HTR-8/SVneo (cell line): ENCODE measurements at places on chromosomes 4 and X.

GRCh38 chr4:574346-575161 lies 1.5 kb downstream of the TMEM271 start:
- DNase-seq, result no peak

DNA sequence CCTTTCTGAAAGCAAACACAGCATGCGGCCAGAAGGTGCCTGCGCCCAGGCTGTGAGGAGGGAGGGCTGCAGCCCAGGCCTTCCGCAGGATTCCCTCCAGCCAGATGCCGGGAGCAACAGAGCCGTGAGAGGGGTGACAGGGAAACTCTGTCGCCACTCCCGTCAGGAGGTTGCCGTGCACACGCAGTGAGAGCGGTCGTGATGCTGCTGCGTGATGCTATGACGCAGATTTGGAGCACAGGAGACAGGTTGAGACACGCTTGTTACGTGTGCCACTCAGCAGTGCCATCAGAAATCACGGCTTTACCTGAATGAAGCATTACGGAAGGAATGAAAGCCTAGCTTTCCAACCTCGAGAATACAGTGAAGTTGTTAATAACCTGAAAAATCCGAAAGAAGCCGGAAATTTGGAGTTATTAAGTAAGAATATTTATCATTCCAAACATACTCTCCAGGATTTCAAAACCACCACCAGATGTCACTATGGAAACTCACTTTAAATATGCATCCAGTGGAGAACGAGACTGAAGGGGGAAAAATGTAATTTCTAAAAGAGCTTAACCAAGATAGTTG lies 54.4 kb downstream of the FAT1 start:
- DNase-seq, result peak; percentile 34

GRCh38 chrX:50776248-50776647 lies 37.7 kb downstream of the SHROOM4 start:
- no peak for DNase-seq

GRCh38 chr4:4608214-4608537 lies 66.3 kb upstream of the STX18 start:
- DNase-seq, result no peak

DNA sequence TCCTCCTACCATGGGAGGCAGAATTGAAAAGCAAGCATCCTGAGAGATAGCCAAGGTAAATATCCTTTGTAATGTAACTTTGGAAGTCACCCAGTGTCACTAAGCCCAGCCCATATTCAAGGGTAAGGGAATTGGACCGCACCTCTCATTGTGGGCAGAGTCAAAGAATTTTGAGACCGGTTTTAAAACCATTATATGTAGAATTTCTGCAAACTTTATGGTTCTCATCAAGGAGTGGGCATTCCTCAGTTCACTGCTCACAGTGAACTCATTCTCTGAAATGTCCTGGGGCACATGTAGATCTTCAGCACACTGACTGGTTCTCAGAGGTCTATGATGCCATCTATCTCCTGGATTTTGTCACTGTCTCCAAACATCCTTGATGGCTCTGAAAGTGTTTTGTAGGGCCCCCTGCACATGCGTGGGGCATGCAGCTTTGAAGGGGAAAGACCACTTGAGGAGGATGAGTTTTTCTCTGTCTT lies 35.3 kb upstream of the CHRNA9 start:
- DNase-seq, result no peak

- DNase-seq, result no peak
Observed at GRCh38 chr4:174318829-174319764, 35.4 kb downstream of the CEP44 start.

GRCh38 chrX:103356130-103356798 lies at the start of gene TCEAL9:
TCEAL9 (plus strand) TSS chrX:103356506; CDS start chrX:103357685, 1,179 bp downstream.
- peak; percentile 30 for DNase-seq

DNA sequence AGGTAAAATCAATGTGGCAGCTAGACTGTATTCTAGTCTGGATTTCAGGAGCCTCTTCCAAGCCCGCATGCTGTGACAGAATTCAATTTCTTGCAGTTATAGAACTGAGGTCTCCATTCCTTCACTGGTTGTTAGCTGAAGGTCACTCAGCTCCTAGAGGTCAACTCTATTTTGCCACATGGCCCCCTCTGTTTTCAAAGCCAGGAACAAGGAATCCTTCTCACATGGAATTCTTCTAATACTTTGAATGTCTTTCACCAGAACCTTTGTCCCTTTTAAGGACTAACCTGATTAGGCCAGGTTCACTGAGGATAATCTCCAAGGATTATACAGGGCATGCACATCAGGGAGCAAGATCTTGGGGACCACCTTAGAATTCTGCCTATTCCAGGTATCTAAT lies 23.4 kb upstream of the MMRN1 start:
- no peak for DNase-seq

- DNase-seq, result no peak
Observed at GRCh38 chr4:53788621-53789020, 197.3 kb upstream of the LNX1 start.

GRCh38 chr4:117385526-117385925 lies 300.1 kb upstream of the TRAM1L1 start:
- no peak for DNase-seq

- DNase-seq, result no peak
Observed at GRCh38 chr4:89906316-89906715, 11.7 kb downstream of the MMRN1 start.

- DNase-seq, result no peak
Observed at GRCh38 chr4:7546152-7546808, 111.5 kb upstream of the PSAPL1 start.

DNA sequence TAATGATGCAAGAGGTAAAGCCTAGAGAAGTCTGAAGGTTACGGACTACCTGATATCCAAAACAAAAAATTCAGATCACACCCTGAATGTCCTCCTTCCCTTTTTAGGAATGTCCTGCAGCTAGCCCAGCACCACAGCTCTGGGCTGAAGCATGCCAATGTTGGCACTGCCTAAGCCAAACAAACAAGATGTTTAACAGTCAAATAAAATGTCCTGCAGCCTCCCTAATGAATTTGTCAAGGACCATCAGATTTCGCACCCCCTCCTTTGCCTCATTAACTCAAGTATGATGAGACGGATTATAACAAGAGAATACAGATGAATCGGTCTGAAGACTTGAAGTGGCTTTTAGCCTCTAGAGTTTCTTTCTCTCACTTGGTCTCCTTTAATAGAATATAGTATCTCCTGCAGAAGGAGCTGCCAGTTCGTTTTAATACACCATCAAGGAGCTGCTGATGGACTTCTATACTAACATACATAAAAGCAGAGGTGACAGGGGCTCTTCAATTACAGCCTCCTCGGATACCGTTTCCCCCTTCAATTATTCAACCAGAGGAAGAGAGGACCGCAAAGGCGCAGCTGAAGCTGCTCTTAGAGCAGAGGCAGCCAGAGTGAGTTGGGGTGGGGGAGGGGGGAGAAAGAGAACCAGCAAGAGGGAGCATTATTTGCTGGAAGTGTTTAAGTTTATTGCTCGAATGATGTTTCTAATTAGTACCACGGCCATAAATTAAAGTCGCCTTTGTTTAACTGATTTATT lies 3.0 kb upstream of the MAB21L2 start:
- no peak for DNase-seq

DNA sequence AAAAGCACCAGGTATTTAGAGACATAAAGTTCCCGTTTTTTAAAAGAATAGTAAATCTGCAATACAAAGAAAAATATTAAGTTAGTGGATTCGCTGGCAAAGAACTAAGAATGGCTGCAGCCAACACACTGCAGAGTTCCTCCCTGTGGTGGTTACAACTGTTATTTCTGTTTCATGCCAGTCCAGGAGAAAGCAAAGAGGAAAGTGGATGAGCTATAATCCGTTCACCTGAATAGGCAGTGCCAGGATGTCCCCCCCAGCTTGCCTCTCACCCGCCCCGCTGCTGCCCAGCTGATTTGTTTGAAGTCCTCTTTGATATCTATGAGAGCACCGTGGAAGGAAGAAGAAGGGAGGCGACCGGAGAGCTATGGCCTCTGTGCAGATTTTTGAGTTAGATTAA lies 63.9 kb downstream of the PTCHD1 start:
- DNase-seq, result no peak

GRCh38 chr4:156537286-156537685 lies 434.3 kb downstream of the PDGFC start:
- DNase-seq, result no peak

GRCh38 chr4:154691229-154691628 lies 52.6 kb upstream of the LRAT start:
- DNase-seq, result no peak

DNA sequence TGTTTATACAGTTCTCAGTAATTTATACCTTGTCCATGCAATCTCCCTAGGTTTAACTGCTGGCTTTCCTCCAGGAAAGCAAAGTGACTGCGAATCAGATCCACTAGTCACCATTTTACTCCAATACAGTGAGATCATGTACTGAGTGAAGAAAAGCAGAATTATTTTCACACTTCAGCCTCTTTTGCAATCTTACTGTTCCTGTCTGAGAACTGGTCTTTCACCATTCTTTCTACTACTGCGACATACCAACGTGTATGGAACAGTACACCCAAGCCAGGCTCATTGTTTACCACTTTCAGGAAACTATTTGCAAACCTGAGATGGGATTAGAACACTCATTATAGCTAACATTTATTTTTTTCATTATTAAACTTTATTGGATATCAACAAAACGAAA lies 8.0 kb upstream of the MSL3 start:
- DNase-seq, result no peak

GRCh38 chrX:1205681-1206611 lies 6.5 kb downstream of the CRLF2 start:
- peak; percentile 50 for DNase-seq

DNA sequence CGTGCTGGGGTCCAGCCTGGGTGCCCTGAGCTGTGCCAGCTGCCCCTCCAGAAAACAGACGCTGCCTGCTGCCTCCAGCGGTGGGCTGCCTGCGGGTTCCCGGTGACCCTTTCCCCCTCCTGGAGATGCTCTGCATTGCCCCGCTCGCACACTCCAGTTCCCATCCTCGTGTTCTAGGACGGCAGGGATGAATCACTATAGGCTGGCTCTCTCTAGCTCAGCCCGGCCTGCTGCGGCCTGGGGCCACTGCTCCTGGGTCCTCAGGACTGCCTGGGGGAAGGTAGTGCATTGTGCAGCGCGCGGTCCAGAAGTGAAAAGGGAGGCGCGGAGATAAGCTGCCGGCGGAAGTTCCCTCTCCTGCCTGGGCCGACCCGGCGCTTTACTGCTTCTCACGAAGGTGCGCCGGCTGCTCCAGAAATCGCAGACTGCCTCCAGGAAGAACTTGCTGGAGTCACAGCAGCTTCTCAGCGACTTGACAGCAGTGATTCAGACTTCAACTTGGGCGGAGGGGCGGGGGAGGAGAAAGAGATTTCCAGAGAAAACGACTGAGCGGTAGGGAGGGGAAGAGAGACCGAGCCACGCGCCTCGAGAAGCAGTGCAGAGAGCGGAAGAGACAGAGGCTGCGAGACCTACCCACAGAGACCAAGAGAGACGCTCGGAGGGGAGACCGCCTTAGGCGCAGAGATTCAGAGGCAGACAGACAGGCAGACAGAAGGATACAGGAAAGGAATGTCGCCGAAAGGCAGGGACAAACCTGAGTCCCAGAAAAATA lies 6.7 kb upstream of the MSX1 start:
- peak; percentile 41 for DNase-seq

- peak; percentile 31 for DNase-seq
Observed at GRCh38 chrX:8731559-8732395, at the start of gene ANOS1. ANOS1 (minus strand) TSS chrX:8732137; CDS start chrX:8732036, 101 bp downstream.

DNA sequence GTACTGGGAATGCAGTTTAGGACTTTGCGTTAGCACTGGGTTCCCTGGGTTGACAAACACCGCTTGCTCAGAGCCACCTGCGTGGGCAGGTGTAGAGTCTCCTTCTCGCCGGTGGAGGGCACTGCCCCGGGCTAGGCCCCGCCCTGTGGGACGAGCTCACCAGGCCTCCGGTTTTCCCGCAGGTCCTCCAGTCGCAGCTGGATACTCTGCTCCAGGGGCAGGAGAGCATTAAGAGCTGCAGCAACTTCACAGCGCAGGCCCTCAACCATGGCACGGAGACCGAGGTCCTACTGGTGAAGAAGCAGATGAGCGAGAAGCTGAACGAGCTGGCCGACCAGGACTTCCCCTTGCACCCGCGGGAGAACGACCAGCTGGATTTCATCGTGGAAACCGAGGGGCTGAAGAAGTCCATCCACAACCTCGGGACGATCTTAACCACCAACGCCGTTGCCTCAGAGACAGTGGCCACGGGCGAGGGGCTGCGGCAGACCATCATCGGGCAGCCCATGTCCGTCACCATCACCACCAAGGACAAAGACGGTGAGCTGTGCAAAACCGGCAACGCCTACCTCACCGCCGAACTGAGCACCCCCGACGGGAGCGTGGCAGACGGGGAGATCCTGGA lies 49.2 kb upstream of the MND1 start:
- no peak for DNase-seq

DNA sequence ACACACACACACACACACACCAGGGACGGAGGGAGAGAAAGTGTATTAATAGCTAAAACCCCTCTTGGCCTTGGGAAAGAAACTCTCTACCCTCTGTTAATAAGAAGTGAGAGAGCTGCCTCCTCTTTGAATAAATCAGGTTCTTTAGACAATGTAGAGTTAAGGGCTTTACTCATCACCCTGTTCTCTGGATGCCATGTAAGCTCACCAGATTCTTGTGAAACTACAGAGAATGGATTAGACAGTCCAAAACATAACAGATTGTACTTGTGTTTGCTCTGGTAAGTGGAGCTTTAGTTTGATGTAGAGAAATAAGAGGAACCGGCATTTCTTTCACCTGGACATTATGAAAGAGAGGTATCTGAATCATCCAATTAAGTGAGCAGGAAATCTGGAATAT lies 263.2 kb downstream of the DMD start:
- DNase-seq, result no peak
